Left cardiac atrium (tissue), 4 donors: ENCODE measurements at places on chromosomes 3 and 15. TPM values are rescaled to one million over a fixed set of nuclear protein-coding genes. Genes with fewer than 3 reads are reported as not detected.

TMEM207 gene
- not detected for total RNA-seq

PTX3 gene
- total RNA-seq, result 51.1 TPM

GOLGA6L7 gene
- total RNA-seq, result not detected

MAP1A gene
- 24.5 TPM for total RNA-seq

KCNMB3 gene
- 1.5 TPM for total RNA-seq

ZNF620 gene
- 3.3 TPM for total RNA-seq

IL17RD gene
- 3.9 TPM for total RNA-seq

PIK3R4 gene
- total RNA-seq, result 15.4 TPM

NME9 gene
- not detected for total RNA-seq

CCR1 gene
- total RNA-seq, result 9.2 TPM

GCHFR gene
- total RNA-seq, result 6.5 TPM

TF gene
- 111 TPM for total RNA-seq

PLSCR2 gene
- not detected for total RNA-seq

LRRIQ4 gene
- total RNA-seq, result 0.12 TPM
